ENCODE measurements at places on chromosomes 5 and 9.

DNA sequence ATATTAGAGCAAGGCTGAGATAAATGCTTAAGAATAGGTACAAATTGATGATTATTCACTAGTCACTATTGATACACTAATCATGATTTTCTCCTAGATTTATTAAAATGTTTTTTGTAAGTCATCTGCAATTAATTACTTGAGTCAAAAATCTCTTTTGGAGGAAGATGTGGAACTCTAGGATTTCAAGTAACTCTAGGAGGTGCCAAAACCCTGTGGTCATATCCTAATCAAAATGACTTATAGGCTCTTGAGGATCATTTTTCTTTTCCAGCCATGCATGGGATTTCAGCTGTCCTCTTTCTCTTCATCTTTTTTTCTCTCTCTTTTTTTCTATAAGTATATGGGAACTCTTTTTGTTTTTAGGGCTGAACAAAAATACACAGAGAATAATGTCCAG, 141.8 kb upstream of the CD180 start:
- DNase-seq: no peak

DNA sequence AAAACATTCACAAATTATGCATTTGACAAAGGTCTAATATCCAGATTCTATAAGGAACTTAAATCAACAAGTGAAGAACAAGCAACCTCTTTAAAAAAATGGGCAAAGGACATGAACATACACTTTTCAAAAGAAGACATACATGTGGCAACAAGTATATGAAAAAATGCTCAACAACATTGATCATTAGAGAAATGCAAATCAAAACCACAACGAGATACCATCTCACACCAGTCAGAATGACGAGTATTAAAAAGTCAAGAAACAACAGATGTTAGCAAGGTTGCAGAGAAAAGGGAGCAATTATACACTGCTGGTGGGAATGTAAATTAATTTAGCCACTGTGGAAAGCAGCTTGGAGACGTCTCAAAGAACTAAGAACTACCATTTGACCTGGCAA, 38.9 kb upstream of the TNFSF15 start:
- DNase-seq: no peak

- no peak for DNase-seq
Observed at GRCh38 chr5:135990528-135991255, 35.9 kb upstream of the LECT2 start.

GRCh38 chr5:75002271-75002670, 50.1 kb downstream of the GCNT4 start:
- DNase-seq: no peak

- no peak for DNase-seq
Observed at GRCh38 chr5:61647672-61648071, 315.6 kb downstream of the ZSWIM6 start.

DNA sequence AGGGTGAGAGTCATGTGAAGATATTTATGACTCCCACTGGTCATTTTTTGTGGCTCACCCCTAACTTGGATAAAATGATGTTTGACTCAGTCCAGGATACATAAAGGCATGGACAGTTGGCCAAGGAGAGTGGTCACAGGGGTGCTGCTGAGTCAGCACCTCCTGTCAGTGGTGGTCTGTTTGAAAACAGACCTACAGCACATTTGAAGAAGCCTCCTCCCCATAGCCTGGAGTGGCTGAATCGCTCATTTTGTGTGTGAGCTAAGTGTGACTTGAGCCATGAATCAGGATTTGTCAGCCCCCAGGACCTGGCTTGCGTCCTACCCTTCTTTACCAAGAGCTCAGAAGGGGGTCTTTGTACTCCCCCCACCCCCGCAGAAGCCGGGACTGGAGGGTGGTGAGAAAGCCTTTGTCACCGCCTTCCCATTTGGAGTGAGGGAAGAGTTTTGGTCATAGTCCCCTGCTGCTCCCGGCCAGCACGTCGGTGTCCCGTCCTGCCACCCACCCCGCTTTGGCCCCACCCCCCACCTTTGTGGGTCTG, 35.6 kb downstream of the TRIO start:
- no peak for DNase-seq

DNA sequence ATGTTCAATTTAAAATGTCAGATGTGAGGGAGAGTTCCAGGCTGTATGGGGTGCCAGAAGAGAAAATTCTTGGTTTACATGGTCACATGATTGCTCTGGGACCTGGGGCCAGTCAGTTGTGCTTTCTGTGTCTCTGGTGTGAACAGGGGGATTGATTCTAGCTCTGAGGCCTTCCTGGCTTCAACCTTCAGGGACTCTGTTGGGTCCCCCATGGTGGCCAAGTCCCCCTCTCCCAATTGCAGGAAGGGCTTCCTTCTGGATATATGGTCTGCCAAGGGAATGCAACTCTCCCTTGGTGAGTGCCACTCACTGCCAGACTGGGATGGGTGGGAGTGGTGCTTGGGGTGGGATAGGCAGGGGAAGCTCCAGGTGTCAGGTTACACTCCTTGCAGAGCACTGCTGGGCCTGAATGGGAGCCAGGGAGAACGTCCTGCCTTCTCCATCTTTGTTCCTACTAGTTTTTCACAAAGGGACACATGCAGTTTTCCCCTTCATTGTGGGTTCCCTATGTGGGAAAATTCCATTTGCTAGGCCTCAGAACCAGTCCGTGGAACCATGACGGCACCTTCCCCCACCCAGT, 153.2 kb downstream of the MELK start:
- no peak for DNase-seq

- DNase-seq: no peak
Observed at GRCh38 chr5:179342577-179342976, 2.7 kb downstream of the ADAMTS2 start.

DNA sequence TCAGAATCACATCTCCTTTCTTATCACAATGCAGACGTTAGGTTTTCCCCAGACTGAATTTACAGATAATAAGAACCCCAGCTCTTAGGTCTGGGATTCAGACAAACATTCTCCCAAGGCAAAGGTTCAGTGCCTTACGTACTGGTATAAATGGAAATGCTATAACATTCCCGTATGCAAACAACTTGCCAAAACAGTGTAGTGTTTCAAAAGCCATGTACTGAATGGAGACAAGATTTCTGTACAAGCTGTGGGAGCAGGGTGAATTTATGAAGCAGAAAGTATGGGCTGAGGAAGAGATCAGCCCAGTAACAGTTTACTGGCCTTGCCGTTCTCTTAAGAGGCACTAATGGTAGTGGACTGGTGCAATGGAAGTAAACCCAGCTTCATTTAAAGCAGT, 225.5 kb upstream of the ZNF462 start:
- DNase-seq: no peak

DNA sequence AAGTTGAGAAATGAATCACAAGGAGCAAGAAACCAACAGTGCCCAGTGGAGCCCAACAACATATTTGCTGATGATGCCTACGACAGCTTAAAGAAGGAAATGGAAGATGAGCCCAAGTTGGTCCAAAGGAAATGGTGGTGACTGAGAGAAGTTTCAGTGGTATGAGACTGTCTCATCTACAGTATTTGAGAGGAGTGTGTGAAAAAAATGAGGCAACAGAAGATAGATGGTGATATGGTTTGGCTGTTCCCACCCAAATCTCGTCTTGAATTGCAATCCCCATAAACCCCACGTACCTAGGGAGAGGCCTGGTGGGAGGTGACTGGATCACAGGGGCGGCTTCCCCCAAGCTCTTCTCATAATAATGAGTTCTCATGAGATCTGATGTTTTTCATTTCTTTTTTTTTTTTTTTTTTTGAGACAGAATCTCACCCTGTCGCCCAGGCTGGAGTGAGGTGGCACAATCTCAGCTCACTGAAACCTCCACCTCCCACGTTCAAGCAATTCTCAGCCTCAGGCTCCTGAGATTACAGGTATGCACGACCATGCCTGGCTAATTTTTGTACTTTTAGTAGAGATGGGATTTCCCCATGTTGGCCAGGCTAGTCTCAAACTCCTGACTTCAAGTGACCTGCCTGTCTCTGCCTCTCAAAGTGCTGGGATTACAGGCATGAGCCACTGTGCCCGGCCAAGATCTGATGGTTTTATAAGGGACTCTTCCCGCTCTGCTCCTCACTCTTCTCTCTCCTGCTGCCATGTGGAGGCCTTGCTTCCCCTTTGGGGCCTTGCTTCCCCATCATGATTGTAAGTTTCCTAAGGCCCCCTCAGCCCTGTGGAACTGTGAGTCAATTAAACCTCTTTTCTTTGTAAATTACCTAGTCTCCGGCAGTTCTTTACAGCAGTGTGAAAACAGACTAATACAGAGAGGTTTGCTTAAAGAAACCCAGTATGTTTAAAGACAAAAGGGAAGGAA, 30.2 kb downstream of the EFCAB9 start:
- no peak for DNase-seq

DNA sequence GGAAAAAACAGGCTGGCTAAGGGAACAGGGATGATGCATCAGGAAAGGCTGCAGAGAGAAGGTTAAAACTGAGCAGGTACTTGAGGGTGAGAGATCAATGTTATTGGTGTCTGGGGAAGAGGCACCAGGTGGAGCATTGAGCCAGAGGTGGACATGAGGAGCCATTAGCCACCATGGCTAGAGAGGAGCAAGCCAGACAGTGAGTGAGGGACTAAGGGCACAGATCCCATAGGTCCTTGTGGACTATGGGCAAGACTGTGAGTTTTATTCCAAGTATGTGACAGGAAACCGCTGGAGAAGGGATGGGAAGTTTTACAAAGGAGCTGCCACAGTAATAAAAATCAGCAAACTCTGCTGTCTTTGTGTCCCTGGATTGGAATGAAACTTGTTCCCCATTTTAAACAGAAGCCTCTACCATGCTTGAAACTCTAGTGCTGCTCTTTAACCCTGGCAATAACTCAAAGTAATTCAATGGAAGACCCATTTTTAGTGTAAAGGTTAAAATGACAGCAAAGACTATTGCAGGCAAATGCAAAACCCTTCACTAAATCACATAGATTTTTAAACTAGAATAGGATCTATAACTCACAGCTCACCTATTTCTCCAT, 349.8 kb downstream of the ENC1 start:
- no peak for DNase-seq
